ENCODE measurements at places on chromosomes 6 and 20. TPM values are rescaled to one million over a fixed set of nuclear protein-coding genes. Genes with fewer than 3 reads are reported as not detected.

F13A1 gene
- not detected for total RNA-seq

TAPBP gene
- 104 TPM for total RNA-seq

MOG gene
- total RNA-seq, result not detected

CLPSL1 gene
- not detected for total RNA-seq

PPP1R3G gene
- total RNA-seq, result 0.55 TPM

DBNDD2 gene
- total RNA-seq, result 18.5 TPM

PGC gene
- not detected for total RNA-seq

FOXP4 gene
- total RNA-seq, result 24.4 TPM

SNAP25 gene
- total RNA-seq, result not detected

TAP2 gene
- 23.1 TPM for total RNA-seq

OR2B6 gene
- not detected for total RNA-seq

SNX3 gene
- total RNA-seq, result 215 TPM

HDAC2 gene
- total RNA-seq, result 101 TPM

Data from HFFc6 (cell line).